ENCODE measurements at places on chromosomes 1 and 21. TPM values are rescaled to one million over a fixed set of nuclear protein-coding genes. Genes with fewer than 3 reads are reported as not detected.

GRCh38 chr1:25774921-25775771 lies 24.8 kb upstream of the SELENON start:
- DNase-seq = no peak

DNA sequence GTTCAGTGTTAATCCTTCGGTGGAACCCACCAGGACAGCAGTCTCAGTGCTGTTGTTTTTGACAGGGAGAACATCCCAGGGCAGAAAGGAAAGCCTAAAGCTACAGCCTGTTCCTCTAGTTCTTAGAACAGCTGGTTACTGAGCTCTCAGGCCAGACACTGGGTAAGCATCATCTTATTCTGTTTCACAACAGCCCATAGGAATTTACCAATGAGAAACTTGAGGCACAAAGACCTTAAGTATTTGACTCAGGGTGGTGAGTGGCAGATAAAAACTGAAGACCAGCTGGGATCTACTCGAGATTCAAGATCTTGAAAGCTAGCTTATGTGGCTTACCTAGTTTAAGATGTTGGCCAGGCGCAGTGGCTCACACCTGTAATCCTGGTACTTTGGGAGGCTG lies 9.4 kb upstream of the NEK2 start:
- no peak for DNase-seq

Gene CD1B
- not detected for polyA plus RNA-seq

DNA sequence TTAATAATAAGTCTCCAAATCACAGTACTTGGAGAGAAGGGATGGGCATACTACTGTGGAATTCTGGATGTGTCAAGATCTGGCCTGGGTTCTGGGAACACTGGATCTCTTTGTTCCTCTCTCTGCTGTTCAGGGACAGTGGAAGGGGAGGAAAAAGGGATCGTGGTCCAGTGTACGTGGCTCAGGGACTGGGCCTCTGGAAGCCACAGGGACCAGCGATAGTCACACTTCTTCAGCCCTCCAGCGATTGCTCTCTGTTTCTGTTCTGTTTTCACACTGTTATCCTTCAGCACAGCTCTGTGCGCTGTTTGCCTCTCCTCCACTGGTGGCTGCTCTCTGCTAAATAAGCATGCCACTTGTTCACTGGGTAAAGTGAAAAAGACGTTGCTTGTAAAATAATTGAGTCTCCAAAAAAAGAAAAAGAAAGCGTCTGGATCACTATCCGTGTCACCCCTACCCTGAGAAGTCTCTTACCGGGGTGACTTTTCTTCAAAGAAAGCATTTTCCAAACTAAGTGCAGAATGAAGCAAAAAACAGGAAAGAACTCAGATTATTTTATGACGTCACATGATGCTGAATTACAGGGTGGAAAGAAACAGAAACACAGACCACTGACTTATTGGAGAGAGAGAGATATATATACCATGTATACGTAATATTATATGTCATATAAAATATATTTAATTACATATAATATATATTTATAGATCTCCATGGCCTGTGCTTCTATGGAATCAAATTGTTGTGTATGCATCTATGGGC lies 279.4 kb downstream of the RGS7 start:
- DNase-seq = no peak

Gene PGLYRP3
- not detected for polyA plus RNA-seq

GRCh38 chr21:42003051-42003461 lies 7.1 kb downstream of the ZBTB21 start:
- no peak for DNase-seq

DNA sequence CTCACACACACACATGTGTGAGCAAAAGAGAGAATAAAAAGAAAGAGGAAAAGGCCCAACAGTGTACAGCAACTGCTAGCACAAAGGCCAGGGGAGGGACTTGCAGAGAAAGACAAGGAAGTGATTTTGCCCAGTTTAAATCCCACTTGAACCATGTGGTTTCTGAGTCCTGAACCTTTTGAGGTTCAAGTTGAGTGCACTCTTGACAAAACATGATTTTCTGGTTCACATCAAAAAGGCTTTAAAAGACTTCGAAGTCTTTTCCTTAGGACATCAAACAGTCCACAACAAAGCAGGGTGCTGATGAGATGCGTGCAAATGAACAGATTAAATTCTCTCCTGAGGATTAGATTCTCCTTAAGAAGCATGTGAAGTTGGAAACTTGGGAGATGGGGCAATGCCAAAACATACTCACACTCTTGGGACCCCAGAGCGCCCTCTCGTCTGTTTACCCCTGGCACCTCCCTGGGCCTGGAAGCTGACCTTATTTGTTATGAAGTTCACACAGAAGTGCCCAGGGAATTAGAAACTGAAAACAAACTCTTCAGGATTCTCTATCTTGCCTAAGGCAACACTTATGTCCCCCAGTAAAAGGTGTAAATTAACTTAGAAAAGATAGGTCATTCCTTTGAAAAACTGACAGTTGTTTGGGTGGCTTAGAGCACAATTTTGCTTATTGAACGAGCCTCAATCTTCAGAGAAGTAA lies 31.5 kb downstream of the RNF220 start:
- no peak for DNase-seq

Gene CD101
- polyA plus RNA-seq = 4.0 TPM

Gene KIF2C
- polyA plus RNA-seq = 28.1 TPM
